ENCODE measurements at places on chromosomes 4 and X.

DNA sequence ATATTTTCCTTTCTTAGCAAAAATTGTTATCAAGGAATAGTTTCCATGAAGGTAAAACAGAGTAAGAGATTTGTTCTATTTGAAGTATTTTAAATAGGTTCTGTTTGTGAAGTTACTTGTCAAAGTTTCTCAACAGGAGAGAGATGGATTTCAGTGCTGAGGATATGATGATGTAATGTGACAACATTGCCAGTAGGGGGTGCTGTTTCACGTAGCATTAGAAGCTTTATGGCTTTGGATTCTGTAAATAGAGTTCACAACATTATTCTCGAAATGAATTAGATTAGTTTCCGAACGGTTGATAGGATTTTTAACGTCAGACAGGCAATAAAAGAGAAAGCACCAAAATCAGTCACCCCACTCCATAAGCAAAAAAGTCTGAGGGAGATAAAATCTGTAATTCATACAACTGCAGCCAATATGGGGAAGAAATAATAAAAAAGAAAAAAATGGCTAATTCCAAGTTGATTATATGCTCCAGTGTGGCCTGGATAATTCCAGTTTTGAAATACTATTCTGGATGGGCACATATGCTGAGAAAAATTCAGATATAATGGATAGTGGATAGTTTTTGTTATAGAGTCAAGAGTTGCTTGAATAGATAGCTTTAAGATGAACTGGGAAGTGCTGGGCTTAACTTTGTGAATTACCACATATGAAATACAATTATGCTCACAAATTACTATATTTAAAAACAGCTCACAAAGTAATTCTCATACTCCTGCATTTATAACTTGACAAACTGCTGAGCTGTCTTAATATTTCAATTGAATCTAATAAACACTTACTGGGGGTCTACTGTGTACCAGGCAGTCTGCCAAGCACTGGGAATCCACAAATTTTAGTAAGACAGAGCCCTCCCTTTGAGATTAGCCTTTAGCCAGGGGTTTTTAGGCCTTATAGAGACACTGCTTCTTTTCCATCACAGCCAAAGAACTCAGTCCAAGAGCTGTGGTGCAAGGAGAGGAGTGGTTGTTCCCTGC is 109.1 kb downstream of the GPAT3 start:
- no peak overlapping the region for H3K27ac ChIP-seq
- no peak overlapping the region for H3K4me3 ChIP-seq
- no peaks in the 10 kb centered on the region for H3K4me1 ChIP-seq
- no peaks in the 10 kb centered on the region for H3K27me3 ChIP-seq
- no peaks in the 10 kb centered on the region for H3K36me3 ChIP-seq

- no peak overlapping the region for H3K4me3 ChIP-seq
- H3K27ac ChIP-seq: peak overlapping the region; percentile 67
- H3K4me1 ChIP-seq: peaks cover 24% of the 10 kb centered on the region
- DNase-seq: peak; percentile 67
- H3K36me3 ChIP-seq: no peaks in the 10 kb centered on the region
Measured at GRCh38 chrX:10755439-10756334, 135.3 kb upstream of the MID1 start.

DNA sequence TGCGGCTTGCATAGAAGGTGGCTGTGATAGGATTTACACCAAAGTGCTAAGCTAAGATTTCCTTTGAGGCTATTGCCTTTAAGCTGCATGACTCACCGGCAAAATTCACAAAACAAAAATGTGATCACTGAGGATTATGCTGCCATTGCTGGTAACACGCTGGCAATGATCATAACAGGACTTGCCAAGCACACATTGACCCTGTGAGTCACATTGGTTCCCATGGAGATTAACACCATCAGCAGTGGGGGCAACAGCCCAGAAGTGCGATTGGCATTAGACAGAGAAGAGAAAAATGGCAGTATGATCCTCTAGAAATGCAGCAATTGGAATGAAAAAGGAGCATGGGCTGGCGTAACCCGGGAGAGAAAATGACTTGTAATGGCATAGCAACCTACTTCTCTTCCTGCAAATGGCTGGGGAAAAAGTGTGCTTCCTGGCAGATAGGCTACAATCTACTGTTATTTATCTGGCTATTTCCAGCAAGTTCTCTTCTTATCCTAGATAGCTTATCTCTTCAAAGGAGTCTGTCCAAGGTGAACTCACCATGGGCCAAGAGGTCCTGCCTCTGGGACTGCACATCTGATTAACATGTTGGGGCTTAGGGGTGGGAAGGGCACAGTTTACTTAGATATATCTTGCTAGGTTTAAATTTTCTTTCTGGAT is 314.2 kb upstream of the IGFBP7 start:
- no peaks in the 10 kb centered on the region for H3K27me3 ChIP-seq
- no peaks in the 10 kb centered on the region for H3K4me1 ChIP-seq
- no peaks in the 10 kb centered on the region for H3K36me3 ChIP-seq
- H3K27ac ChIP-seq: no peak overlapping the region

GRCh38 chr4:103207673-103208072 is 9.5 kb upstream of the CENPE start:
- H3K4me1 ChIP-seq: 0 out of 2 replicates have a peak, but pooled peaks cover 5% of the 10 kb centered on the region
- H3K36me3 ChIP-seq: no peaks in the 10 kb centered on the region
- no peak overlapping the region for H3K4me3 ChIP-seq

- H3K36me3 ChIP-seq: no peaks in the 10 kb centered on the region
- DNase-seq: no peak
- no peak overlapping the region for H3K27ac ChIP-seq
Measured at GRCh38 chr4:1501754-1502500, 95.7 kb upstream of the NKX1-1 start.

DNA sequence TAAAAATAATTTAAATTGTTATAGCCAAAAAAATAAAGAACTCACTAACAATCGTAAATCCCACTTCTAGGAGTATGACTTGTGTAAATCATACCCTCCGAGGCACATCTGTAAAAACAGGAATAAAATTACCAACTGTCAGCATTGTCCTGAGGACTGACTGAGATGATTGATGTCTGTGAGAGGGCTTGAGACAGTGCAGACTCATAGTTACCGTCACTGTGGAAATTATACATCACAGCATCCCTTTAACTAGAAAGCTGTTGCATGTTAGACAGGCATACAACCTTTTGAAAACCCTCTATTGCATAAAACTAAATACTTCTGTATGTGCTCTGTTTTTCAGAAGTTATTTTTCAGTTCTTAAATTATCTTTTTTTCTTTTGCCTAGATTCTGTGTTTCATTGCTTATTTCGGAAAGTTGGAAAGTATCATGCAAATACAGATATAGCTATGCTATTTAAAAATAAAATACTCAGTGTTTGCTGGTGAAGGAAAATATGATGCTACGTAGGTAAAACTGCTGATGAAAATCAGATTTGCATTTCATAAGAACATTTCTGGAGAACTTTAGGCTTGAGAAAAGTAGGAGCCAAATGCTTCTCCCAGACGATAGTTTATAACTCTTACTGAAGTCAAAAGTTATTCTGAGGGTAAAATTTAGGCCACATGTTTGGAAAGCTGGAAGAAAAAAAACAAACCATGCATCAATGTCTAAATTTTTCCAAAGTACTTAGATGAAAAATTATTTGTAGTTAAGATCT is 13.6 kb upstream of the RBPJ start:
- H3K4me1 ChIP-seq: no peaks in the 10 kb centered on the region
- H3K36me3 ChIP-seq: no peaks in the 10 kb centered on the region
- H3K27me3 ChIP-seq: no peaks in the 10 kb centered on the region
- no peak for DNase-seq
- no peak overlapping the region for H3K4me3 ChIP-seq
- no peak overlapping the region for H3K27ac ChIP-seq

GRCh38 chr4:112170451-112170993 is 25.3 kb downstream of the FAM241A start:
- H3K36me3 ChIP-seq: no peaks in the 10 kb centered on the region
- DNase-seq: no peak
- H3K27me3 ChIP-seq: no peaks in the 10 kb centered on the region
- H3K4me3 ChIP-seq: no peak overlapping the region

DNA sequence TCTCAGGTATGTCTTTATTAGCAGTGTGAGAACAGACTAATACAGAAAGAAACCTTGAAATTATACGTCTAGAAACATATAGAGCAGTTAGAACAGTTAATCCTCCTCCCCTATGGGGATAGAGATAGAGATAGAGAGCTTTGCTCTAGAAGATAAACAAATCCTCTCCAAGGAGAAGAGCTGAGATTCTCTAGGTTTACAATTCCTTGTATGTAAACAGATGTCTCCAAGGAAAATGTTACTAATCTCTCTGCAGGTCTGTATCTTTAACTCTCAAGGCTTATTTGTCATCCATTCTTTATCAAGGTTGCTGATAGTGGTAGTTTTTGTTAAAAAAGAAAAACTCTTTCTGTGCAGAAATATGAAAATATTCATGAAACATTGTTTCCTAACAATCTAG is 282.1 kb upstream of the GIMD1 start:
- H3K36me3 ChIP-seq: no peaks in the 10 kb centered on the region
- H3K27me3 ChIP-seq: no peaks in the 10 kb centered on the region
- H3K4me1 ChIP-seq: no peaks in the 10 kb centered on the region
- no peak for DNase-seq
- H3K27ac ChIP-seq: no peak overlapping the region

DNA sequence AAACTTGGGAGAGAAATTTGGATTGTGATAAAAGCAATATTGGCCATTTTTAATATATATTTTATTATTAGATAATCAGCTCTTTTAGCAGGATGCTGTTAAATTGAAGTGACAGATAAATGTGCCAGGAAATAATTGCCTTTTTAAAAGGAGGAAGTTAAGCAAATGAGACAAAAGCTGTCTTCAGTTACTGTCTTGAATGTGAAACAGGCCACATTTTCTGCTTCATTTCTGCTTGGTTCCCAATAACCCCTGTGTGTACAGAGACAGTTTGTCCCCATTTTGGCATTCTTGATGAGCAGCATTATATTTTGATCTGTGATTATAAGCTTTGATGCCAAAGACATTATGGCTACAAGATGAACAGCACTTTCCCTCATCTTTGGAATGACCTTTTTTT is 953 bp downstream of the EPGN start:
- no peak for DNase-seq
- H3K27me3 ChIP-seq: no peaks in the 10 kb centered on the region
- H3K4me1 ChIP-seq: peaks cover 2% of the 10 kb centered on the region

GRCh38 chrX:69323786-69324720 is 158.8 kb upstream of the PJA1 start:
- H3K4me3 ChIP-seq: no peak overlapping the region
- no peaks in the 10 kb centered on the region for H3K4me1 ChIP-seq
- H3K27ac ChIP-seq: no peak overlapping the region
- DNase-seq: no peak
- no peaks in the 10 kb centered on the region for H3K36me3 ChIP-seq

DNA sequence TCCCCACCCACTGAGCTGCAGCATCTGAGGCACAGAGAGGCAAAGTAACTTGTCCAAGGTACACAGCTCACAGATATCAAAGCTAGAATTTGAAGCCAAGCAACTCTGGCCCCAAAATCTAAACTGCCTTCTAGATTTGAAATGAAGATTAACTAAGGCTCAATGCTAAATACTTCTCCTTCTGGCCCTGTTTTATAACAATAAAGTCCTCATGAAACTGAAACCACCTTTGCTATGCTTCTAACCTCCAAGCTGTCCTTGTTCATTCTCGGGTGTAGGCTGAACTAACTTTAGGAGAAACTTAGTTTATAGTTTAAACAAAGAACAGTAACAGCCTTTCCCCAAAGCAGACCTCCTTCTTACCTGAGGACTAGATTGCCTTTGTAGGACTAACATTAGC is 93.6 kb downstream of the DCTD start:
- no peak for DNase-seq
- H3K27ac ChIP-seq: no peak overlapping the region
- no peaks in the 10 kb centered on the region for H3K27me3 ChIP-seq
- H3K4me1 ChIP-seq: no peaks in the 10 kb centered on the region
- H3K36me3 ChIP-seq: no peaks in the 10 kb centered on the region

DNA sequence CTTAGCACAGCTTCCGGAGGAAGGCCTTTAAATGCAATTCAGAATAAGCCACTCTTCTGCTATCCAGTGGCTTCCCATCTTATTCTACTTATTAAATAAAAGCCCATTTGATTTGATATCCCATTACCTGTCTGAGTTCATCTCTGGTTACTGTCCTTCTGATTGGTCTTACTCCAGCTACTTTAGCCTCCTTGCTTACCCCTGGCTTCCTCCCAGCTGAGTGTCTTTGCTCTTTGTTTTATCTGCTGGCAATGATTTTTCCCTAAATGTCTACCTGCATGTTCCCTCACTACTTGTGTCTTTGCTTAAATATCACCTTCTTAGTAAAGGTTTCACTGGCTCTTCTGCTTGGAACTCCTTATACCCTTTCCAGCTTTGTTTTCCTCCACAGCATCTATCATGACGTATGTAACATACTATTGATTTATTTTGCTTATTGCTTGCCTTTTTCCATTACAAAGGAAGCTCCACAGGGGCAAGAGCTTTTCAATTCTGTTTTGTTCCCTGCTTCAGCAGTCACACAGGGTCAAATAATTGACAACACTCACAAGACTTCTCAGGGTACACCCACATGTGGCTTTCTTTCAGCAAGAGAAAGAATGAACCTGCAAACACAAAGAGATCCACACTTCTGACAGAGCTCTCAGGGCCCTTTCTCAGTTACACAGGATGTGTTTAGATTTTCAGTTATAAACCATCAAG is 63.8 kb downstream of the TBC1D19 start:
- peak overlapping the region; percentile 13 for H3K27ac ChIP-seq
- no peak for DNase-seq
- H3K4me3 ChIP-seq: no peak overlapping the region
- H3K36me3 ChIP-seq: no peaks in the 10 kb centered on the region
- no peaks in the 10 kb centered on the region for H3K4me1 ChIP-seq
- H3K27me3 ChIP-seq: no peaks in the 10 kb centered on the region

DNA sequence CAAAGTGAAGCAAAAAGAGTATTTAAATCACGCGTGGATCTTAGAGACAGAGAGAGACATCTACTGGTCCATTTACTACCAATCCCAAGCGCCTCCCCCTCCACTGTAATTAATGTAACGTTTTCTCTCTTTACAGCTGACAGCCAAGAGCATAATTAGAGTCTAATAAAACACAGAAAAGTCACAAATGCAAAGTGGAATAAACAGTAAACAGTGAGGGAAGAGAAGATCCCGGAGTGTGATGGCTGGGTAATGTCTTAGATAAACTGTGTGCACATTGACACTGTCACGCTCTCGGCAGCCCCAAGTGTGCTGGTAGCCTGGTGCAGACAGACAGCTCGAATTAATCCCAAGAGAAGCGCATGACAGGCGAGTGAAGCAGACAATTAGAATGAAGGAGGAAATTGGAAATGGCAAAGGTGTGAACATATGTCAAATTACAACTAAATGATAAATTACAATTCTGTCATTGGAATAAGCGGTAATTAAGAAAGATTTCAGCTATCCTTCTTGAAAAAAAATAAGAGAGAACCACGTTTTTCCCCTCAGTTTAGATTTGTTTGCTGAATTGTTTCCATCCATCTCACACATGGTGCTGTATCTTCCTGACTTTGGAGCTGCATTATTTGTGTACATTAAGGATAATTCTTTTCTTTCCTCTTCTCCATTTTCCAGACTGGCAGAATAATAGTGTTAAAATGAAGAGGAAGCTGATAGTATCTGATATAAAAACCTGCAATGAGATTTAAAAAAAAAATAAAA is 100.1 kb downstream of the CXXC4 start:
- no peaks in the 10 kb centered on the region for H3K27me3 ChIP-seq
- no peaks in the 10 kb centered on the region for H3K36me3 ChIP-seq
- no peak for DNase-seq
- H3K27ac ChIP-seq: no peak overlapping the region
- H3K4me3 ChIP-seq: no peak overlapping the region
- no peaks in the 10 kb centered on the region for H3K4me1 ChIP-seq

GRCh38 chr4:95340191-95340590 is 208.6 kb downstream of the UNC5C start:
- no peak overlapping the region for H3K27ac ChIP-seq
- no peaks in the 10 kb centered on the region for H3K36me3 ChIP-seq
- no peaks in the 10 kb centered on the region for H3K27me3 ChIP-seq
- no peak for DNase-seq
- H3K4me3 ChIP-seq: no peak overlapping the region
